ENCODE measurements at places on chromosomes 6 and 20.

GRCh38 chr6:99514089-99514488 is 1.1 kb downstream of the USP45 start:
- DNase-seq = no peak

DNA sequence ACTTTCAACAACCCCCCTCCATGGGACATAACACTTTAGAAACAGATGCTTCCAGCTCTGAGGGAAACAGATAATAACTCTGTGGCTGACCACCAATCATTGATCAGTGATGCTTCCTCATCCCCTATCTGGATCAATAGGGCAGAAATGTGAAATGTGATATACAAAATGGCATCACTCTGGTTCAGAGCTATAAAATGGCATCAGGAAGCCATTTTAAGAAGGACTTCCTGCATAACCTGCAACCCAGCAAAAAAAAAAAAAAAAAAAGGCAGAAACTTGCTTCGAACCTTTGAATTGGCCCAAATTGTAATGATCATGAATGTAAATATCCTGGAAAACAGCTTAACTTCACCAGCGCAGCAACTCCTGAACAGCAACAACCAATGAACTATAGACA is 48.0 kb upstream of the RNGTT start:
- DNase-seq = no peak

GRCh38 chr6:125844989-125845388 is 54.2 kb downstream of the NCOA7 start:
- no peak for DNase-seq

GRCh38 chr20:15317546-15318232 is 980.3 kb upstream of the FLRT3 start:
- no peak for DNase-seq

DNA sequence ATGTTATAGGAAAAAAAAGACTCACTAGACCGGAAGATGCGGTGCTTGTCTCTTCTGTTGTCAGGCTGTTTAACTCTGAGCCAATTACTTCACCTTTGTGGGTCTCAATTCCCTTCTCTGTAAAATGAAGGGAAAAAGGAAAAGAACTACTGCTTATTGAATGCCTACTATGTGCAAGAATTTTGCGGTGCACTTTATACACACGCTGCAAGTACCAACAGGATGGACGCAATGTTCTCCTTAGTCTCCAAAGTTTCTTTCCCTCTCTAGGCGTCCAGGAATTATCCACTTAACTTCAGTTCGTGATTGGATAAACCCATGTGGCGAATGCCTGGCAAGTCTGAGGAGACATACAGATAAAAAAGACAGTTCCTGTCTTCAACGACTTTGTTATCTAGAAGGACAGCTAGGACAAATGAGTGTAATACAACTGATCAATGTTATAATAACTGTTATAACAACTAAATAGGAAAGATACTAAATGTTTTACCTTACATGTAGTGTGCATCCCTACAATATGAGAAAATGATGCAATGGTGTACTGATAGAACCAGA is 69.0 kb upstream of the JARID2 start:
- no peak for DNase-seq

- DNase-seq = no peak
Measured at GRCh38 chr6:137731600-137731959, 135.5 kb upstream of the TNFAIP3 start.

DNA sequence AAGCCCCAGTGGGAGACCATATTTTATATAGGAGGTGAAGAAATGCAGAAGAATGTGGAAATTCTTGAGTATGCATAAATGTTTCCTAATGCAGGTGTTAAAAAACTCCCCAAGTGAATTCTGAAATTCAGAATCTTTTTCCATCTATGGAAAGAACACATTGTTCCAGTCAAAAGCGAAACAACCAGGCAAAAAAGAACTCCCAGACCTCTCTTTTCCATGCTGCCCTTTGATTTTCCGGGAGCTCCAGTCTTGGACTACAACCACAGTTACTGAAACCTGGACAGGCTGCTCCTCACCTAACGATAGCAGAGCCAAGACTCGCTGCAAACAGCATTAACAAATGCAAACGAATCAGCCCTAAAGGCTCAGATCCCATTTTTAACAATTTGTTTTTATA is 108.7 kb upstream of the CNKSR3 start:
- DNase-seq = no peak

DNA sequence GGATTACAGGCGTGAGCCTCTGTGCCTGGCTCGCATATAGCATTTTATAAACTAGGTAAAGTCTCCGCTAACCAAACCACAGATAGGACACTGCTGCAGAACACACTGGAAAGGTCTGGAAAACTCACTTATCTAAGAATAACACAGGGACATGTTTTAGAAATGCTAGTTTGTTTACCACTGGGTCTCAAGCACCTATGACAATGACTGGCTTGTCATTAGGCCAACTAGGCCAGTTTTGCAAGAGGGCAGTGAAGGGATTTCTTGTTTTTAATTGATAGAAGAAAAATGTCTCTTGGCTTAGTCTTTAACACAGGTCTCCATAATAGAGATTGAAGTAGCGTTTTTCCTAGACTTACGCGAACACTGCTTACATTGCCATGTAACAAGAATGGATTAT is 201.4 kb downstream of the TMEM242 start:
- no peak for DNase-seq

DNA sequence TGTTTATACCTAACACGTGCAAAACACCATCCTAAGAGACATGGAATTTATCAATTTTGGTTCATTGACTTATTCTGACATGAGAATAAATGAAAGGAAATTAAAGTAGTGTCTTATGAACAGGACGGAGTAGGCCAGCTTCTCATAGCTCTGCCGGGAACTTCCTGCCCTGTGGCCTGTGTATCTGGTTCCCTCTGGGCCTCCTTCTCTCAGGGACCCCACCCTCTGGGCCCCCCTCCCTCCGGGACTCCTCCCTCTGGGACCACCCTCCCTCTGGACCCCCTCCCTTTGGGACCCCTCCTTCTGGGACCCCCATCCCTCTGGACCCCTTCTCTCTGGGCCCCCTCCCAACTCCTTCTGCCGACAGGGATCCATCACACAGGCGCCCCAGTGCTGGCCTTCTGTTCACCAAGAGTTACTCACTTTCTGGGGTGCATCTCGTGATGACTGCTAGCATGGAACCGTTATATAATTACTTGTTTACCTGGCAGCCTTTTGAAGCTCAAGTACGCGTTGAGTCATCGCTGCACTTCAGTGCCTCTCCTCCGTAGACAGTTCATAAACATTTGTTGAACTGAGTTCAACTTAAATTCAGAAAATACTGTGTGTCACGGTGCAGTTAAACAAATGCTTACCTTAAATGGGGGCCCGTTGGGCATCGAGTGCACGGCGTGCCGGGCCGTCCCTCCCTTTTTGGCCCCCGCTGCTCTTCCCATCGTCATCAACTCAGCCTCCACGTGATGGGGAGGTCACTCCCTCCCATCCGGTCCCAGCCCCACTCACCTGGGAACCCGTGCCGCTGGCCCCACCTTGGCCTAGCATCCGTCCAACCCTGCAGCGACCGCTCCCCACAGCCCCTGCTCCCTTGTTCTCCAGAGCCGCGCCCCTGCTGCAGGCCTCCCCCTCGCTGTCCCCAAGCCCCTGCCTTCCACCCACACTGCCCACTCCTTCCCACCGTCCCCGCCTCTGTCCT is 8.1 kb downstream of the CCR6 start:
- DNase-seq = peak; percentile 71

DNA sequence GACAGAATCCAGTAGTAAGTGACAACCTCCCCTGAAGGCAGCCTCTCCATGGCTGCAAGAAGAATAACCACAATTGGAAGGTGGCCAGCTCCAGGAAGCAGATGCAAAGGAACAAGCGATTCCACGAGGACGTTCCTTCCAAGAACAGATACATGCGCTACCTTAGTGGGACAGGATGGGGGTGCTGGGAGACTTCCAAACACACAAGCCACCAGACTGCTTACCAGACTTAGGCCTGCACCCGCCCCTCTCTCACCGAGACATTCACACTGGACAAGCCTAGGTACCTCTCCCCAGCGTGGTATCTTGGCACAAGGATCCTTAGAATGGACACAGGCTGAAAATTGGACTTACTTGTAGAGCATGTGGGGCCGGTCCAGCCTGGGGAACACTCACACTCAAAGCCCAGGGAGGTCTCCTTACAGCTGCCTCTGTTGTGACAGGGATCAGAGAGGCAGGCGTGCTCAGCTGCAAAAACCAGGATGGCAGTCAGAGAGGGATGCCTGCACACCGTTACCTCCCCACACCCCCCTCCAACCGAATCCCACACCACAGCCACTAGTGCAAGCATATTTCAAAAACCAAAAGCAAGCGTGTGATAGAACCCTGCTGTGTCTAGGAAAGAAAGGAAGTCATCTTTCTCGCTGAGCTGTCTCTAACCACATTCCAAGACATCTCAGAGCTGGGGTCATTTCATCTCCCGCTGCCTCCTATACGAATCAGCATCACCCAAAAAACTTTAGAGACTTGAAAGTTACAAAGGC is 22.4 kb downstream of the JAG1 start:
- DNase-seq = no peak

DNA sequence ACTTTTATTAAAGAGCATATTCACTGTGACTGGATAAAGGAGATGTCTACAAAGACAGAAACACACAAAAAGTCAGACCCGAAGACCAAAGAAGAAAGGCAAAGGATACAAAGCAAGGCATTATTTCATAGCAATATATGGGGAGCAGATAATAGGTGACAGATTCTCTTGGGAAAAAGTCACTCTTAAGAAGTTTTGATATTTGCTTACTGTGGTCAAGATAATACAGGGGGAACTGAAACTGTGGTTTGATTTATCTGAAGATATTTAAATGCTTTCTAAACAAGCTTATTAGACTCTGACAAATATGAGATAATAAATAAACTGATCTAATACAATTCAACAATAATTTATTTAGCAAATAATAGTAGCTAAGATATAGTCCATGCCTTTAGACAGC is 14.7 kb downstream of the CYP39A1 start:
- no peak for DNase-seq

DNA sequence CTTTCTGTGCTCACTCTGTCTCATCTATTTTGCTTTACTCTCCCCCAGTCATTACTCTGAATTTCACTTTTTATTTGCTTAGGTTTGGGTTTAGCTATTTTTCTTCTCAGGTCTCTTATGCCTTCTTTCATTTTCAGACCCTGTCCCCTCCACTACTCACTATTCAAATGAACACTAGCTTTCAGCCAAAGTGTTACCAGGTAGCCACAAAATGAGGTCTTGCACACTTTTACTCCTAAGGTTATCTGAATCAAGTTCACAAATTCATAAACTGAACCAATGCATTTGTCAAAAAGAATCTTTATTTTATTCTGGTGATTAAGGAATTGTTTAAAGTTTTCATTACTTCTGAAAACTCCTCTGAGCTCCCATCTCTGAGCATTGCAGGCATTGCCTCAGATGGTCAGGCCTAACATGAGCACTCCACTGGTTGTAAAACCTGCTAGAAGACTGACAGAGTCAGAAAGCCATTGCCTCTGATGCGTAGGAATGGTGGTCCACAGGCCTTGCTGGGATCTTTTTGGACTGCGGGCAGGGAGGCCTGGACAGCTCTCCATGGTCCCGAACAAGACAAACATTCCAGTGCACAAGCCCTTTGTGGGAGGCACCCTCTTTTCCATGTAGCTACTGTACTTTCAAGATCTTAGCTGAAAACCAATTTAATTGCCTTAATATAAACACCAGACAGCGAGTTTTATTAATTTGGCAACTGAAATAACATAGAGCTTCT is 48.5 kb downstream of the FYN start:
- DNase-seq = no peak

GRCh38 chr6:101395345-101395744 is 1.8 kb downstream of the GRIK2 start:
- no peak for DNase-seq

- DNase-seq = no peak
Measured at GRCh38 chr20:45372646-45373352, 5.3 kb downstream of the TP53TG5 start.

- DNase-seq = no peak
Measured at GRCh38 chr6:154245506-154245905, 111.1 kb downstream of the IPCEF1 start.

DNA sequence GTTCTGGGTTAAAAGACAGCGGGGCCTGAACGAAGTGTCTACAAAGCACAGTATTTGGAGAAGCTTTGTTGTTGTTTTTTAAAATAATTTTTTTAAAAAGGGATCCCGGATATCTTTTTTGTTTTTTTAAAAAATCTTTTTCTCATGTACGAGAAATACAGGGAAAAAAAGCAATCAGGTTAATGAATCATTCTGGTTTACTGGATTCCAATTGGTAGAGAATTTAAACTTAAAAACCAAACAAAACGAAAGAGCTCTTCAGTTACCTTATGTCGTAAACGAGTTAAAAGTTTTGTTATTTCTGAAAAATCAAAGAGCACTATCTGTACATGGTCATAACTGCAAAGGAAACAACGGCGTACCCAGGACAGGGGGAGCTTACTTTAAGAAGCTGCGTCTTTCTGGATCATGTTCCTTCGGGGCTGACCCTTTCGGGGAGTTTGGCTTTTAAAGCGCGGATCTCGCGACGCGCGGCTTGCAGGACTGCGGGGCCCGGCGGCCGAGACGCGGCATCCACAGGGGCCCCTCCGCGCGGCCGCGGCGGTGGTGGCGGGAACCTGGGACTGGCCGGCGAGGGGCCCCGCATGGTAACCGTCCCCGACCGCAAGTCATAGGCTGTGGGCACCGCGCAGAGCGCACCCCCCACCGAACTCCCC is 927 bp downstream of the IL20RA start:
- DNase-seq = no peak

- DNase-seq = no peak
Measured at GRCh38 chr6:108850669-108851465, 2.6 kb downstream of the ARMC2 start.

- DNase-seq = no peak
Measured at GRCh38 chr6:168125429-168126001, 46.5 kb upstream of the FRMD1 start.

DNA sequence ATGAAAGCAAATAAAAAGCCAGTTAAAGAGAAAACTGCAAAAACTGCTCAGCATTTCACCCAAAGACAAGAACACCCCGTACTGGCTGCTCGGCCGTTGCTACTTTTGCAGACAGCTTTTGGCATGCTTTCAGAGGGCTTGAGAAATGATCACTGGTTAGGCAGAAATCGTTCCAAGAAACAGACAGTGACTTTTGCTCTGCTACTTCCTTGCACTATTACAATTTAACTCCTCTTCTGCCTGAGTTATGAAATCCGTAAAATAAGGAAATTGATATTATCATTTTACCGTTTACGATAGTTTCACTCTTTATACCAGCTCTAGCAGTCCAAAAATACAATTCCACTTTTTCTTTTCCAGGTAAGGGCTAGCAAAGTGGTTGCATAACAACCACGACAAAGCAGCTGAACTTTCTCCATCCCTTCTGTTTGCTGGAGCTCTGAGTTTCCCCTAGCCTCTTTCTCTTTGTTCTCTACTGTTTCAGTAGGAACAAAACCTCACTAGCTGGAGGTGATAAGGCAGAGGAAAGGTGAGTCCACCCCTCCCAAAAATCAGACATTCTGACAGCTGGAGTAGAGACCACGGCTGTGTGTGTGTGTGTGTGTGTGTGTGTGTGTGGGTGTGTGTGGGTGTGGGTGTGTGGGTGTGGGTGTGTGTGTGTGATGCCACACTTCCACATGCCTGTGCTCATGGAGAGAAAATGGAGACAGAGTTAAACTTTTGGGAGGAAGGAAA is 191.8 kb upstream of the RREB1 start:
- no peak for DNase-seq

- peak; percentile 84 for DNase-seq
Measured at GRCh38 chr6:111709615-111710398, 104.1 kb upstream of the TRAF3IP2 start.
